ENCODE measurements at places on chromosomes 3 and 15. TPM values are rescaled to one million over a fixed set of nuclear protein-coding genes. Genes with fewer than 3 reads are reported as not detected.

ZNF80 gene
- not detected for total RNA-seq

PROS1 gene
- 5.4 TPM for total RNA-seq

CD200R1 gene
- total RNA-seq = 0.67 TPM

PLSCR2 gene
- total RNA-seq = not detected

SMCO1 gene
- not detected for total RNA-seq

IGSF11 gene
- not detected for total RNA-seq

DNA sequence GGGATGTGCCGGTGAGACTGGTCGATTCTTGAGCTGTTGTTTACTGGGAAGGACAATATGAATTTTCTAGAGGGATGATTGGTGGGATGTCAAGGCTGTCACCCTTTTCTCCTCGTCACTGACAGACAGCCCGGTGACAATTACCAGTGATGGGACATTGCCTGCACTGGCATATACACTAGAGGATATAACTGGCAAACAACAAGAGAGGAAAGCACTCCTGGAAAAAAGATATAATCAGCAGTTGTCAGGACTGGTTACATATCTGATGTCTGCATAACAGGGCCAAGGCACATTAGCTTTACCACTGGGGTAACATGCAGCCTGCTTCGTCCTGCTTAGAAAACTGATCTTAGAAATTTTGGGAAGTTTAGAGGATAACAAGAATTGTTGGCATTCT, 131.1 kb downstream of the ROBO2 start:
- no peak for DNase-seq

DNA sequence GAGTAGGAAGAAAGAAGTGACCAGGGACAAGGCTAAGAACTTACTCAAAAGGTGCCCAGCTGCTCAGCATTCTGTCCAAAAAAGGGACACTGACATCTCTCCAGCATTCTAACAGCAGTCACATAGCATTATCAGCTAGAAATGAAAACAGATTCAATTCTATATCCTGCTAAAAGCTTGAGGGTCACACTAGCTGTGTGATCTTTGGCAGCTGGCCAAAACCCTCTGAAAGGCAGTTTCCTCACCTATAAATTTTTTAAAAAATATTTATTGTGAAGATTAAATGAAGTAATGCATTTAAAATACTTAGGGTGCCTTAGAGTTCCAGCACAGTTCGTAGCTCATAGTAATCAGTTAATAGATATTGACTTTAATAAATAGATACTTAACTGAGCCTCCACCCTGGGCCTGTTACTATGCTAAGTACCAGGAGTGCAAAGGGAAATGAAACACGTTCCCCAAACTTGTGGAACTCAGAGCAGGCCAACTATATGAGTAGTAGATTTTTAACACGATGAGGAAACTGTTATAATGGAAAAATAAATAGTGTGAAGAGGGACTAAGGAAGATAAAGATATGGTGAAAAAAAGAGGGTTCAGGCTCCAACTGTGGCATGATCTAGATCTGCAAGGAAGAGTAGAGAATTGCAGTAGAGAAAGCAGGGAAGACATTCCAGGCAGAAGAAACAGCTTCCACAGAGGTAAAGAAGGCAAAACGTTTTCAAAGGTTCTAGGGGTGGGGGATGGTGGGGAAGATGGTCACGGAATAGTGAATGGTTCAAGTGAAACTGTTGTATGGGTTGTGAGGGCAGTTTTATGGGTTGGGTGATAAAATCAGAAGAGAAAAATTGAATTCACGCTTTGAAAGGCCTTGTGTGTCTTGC, 11.4 kb downstream of the CD86 start:
- no peak for DNase-seq

GRCh38 chr15:31346367-31347066, 19.9 kb downstream of the KLF13 start:
- no peak for DNase-seq

DNA sequence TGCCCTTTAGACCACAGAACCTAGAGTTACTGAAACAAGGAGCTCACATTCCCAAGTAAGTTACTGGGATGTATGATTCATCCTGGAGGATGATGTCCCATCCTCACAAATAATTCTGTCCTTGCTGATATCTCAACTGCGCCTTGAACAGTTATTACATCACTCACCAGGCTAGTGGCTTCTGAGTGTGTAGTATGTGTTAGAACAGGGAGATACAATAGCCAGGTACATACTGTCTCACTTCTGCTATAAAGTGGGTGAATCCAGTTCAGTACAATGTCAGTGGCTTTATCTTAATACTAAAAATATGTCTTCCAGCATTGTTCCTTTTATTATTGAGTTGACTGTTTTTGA, 483.2 kb upstream of the FRG2C start:
- DNase-seq = no peak

DNA sequence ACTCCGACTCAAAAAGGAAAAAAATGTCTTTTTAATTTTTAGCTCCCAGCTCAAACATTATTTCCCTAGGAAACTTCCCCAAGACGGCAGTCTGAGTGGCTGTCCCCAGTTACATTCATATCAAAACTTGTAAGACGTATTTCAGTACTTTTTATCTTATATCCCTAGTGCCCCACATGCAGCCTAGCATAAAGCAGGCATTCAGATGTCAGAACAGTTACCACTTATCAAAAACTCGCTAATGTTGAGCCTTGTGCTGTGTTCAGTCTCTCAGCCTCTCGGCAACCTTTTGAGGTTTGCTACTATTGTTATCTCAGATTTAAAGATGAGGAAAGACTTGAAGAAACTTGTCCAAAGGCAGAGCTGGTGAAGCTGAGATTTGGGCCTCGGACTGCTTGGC, 6.6 kb upstream of the SELENOS start:
- DNase-seq = no peak

DNA sequence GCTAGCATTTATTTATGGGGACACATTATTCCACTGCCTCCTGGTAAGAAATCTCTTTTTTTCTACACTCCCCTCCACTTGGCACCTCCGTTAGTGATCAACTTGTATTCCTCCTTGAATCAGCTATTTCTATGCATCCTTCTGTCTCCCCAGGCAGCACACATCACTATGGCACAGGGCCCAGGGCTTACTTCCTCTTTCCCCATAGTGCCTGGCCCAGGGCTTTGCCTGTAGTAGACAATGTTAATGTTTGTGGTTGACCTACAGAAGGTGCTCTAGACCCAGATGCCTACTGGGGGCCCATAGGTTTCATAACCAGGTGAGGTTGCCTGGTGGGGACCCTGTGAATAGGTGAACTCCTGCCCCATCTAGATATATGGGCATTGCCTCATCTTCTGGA, 44.9 kb downstream of the EPHB1 start:
- DNase-seq = no peak

- DNase-seq = peak; percentile 6
Observed at GRCh38 chr3:176430244-176431037, 766.8 kb downstream of the TBL1XR1 start.

GRCh38 chr15:64678126-64678819, 97.1 kb downstream of the RBPMS2 start:
- DNase-seq = no peak

GRCh38 chr15:94631608-94632007, 400.2 kb downstream of the MCTP2 start:
- no peak for DNase-seq

DNA sequence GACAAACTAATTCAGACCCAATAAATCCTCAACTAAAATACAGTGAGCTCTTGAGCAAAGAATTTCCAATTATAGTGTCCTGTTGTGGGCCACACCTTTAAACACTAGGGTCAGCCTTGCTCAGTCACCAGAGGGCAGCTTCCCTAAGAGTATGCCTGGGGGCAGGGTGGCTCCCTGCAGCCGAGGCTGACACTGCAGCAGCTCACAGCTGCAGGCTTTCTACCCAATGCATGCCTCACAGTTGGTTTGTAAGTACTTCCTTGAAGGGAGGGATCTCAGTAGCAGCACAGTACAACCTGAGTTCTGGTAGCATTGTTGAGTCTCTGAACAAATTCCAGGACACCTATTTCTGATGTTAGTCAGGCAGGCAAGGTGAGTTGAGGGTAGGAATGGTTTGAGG, 335.6 kb downstream of the TUSC7 start:
- peak; percentile 9 for DNase-seq

GRCh38 chr3:98702166-98702565, 61.0 kb upstream of the ST3GAL6 start:
- no peak for DNase-seq
